ENCODE measurements at places on chromosomes 7 and 10.

DNA sequence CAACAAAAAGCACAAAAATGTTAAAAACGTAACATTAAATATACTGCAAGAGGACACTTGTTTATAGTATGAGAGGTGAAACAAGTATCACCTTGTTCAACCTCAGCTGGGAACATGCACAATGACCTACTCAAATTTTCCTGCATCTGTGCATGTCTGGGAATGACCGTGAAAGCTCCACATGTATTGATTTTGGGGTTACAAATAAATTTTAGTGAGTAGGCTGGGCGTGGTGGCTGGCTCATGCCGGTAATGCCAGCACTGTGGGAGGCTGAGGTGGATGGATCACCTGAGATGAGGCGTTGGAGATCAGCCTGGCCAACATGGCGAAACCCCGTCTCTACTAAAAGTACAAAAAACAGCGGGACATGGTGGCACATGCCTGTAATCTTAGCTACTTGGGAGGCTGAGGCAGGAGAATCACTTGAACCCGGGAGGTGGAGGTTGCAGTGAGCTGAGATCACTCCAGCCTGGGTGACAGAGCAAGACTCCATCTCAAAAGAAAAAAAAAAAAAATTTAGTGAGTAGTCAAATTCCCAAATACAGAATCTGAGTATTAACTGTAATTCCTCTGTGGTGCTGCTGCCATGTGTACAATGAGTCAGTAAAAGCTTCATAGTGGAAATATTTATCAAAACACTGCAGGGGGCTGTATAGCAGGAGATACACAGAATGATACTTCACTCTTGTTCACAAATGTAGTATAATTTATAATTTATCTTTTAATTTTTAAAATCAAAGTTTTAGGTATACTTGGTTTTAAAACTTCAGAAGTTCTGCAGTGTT, 41.1 kb downstream of the SUGCT start:
- no peak for DNase-seq

DNA sequence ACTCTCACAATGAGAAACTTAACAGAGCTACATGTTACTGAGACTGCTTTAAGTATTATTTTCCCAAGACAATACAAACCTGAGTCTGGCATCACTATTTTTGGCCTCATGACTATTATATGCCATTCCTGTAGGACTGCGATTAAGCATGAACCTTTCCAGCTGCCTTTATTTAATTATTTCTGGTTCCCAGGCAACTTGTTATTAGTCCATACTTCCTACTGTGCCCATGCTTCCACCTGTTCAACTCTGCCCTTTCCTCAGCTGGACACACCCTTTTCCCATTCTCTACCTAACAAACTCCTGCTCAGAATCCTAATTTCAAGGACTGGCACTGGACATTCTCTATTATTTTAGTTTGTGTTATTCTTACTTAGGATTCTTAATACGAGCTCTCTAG, 8.1 kb upstream of the CROT start:
- DNase-seq, result no peak

- DNase-seq, result no peak
Measured at GRCh38 chr10:78304091-78305045, 270.7 kb downstream of the RPS24 start.

DNA sequence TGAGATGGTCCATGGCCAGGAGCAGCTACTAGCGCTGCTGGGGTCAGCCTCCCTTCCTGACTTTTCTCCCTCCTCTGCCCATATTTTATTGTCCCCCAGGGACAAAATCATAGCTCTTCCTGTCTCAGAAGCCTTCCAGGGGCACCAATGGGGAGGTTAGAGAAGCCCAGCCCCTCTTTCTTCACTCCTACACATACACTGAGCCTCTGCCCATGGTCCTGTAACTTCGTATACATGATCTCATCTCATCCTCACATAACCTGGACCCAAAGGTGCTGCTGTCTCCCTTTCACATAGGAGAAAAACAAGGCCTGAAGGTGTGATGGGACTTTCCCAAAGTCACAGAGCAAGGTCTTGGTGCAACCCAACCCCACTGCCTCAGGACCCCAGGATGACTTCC, 2.5 kb downstream of the SRRM3 start:
- no peak for DNase-seq

DNA sequence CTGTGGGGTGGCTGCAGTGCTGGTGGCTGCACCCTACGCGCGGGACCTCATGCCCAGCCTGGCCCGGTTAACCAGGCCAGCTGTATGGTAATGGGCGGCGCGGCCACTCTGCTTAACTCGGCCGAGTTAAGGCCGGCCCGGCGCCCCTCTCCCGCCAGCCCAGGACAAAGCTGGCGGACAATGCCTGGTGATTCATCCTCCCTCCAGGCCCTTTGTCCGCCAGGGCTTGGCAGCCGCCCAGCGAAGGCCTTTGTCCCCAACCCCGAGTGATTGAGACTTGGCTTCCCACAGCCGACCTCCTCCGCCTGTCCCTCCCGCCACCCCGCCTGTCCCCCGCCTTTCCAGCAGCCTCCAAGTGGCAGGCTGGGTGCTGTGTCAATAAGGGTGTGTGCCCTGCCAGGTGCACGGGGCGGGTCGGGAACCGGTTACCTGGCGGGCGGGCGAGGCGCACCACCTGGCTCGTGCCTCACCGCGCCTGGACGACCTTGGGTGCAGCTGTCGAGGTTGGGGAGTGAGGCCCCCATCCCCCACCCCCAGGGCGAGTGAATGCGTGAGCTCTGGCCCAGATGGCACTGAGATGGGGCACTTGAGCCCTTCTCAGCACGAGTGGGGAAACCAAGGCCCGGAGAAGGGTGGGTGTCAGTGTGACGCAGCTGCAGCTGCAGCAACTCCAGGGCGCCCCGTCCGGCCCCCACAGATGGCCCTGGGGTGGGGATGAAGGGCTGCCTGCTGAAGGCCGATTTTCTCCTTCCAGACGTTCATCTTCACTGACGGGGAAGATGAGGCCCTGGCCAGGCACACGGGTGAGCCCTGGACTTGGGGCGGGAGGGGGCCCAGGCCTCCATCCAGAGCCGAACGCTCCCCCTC, 4.6 kb downstream of the LFNG start:
- no peak for DNase-seq

- DNase-seq, result no peak
Measured at GRCh38 chr10:14020037-14020664, 310.6 kb downstream of the FRMD4A start.

DNA sequence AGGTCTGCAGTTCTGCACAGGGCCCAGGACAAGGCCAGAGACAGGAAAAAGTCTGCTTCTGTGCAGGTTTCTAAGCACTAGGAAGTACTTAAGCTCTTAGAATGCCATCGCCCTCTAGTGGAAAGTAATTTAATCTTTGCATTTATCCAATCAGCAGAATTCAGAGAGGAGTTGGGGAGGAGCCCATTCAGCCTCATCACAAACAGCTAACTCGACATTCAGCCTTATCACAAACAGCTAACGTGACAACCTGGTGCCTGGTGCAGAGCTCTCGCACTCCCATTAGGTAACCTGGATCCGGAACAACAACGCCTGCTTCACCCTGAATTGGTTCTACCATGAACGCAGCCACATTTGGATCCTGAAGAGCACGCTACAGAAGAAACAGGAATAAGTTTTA, 15.2 kb downstream of the OAT start:
- DNase-seq, result no peak

- DNase-seq, result no peak
Measured at GRCh38 chr10:114616516-114616915, 41.6 kb downstream of the ABLIM1 start.

GRCh38 chr10:112202561-112203241, 19.1 kb upstream of the GPAM start:
- no peak for DNase-seq

DNA sequence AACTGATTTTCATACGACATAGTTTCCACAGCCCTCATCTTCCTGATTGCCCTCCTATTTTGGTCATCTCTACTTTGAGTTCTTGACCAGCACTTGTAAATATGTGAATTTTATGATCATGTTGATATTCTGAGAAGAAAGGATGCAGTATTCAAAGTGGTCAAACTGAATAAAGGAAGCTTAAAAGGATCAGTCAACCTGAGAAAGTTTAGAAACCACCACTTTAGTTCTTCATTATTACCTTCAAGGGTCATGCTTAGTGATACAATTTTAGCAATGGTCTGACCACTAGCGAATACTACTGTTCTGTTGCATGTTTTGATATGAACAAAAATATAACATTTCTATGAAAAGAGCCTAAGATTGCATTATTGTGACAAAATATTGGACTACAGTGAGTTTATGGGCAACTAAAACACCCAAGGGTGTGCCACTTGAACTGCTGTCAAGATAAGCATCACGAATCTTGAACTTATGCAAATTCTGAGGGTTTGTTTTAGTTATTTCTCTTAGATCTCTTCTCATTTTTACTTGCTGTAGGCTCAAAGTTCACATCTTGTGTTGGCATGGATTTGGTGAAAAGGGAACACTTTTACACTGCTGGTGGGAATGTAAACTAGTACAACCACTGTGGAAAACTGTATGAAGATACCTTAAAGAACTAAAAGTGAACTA, 247.7 kb downstream of the IPMK start:
- DNase-seq, result no peak

- no peak for DNase-seq
Measured at GRCh38 chr7:1210321-1210978, 22.2 kb upstream of the UNCX start.

DNA sequence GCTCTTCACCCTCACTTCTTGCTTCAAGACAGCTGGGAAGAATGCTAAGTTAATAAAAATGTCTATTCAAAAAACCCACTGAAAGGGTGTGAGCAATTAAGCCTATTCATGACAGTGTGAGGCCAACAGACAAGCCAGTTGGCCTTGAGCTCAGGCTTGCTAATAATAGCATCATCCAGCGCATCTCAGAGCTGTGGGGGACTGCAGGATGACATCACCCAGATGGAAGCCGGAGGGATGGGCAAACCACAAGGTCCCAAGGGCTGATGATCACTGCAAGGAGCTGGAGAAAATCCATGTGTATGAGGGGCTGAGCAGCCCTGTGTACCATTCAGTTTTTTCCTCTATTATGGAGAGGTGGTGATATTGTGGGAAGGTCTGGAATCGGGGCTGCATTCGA, 770.4 kb downstream of the TNS3 start:
- DNase-seq, result no peak

- DNase-seq, result no peak
Measured at GRCh38 chr7:90597563-90598253, 1.6 kb downstream of the CDK14 start.

DNA sequence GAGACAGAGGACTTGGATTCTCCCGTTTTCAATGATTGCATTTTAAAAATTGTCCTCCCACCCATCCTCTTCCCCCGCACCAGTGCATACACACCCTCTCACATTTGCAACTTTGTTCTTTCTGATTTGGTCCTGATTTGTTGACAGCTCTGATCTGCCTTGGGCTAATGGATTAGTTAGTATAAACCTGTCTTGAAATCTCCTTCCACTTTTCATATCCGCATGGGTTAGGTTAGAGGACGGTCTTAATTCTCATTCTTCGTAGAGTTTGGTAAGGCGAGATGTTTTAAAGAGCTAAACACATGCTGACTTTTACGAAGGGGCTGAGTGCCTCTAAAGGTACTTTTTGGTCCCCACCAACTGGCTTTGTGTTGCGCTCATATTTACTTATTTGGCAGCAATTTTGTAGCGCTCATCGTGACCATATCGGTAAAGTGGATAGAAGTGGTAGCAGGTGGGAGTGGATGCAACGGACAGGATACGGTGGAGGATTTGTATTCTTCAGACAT, 1.1 kb downstream of the AHR start:
- no peak for DNase-seq

DNA sequence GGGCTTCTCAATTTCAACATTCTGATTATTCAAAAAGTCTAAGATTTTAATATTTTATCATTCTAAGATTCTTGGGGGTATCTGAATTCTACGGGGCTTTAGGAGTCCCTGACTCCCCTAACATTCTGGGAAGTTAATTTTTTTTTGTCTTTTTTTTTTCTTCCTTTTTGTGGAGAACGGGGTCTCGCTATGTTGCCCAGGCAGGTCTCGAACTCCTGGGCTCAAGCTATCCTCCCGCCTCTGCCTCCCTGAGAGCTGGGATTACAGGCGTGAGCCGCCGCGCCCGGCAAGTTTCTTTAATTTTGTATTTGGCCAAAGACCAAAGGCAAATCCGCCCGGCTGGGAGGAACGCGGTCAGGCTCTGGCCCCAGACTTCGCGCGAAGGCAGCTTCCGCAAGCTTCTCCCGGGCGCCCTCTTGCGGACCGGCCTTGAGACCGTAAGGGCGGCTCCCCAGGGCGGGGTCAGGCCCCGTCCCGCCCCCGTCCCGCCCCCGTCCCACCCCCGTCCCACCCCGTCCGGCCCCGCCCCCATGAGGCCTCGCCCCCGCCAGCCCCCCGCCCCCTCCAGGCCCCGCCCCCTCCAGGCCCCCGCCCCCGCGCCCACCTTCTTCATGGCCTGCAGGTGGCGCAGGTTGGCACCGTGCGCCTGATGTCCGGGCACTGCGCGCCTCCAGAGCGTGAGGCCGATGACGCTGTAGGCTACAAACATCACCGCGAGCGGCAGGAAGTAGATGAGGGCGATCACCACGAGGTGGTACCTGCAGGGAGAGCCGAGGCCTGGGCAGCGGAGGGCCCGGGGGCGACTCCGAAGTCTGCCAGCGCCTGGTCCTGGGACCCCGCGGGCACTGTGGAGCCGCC, 8.2 kb downstream of the TACR2 start:
- DNase-seq, result peak; percentile 81

- no peak for DNase-seq
Measured at GRCh38 chr10:72318418-72319262, 36.1 kb downstream of the DNAJB12 start.

GRCh38 chr10:69096045-69096444, 8.1 kb downstream of the SRGN start:
- DNase-seq, result no peak

GRCh38 chr7:152760854-152761748, 1.5 kb downstream of the ACTR3B start:
- DNase-seq, result no peak

DNA sequence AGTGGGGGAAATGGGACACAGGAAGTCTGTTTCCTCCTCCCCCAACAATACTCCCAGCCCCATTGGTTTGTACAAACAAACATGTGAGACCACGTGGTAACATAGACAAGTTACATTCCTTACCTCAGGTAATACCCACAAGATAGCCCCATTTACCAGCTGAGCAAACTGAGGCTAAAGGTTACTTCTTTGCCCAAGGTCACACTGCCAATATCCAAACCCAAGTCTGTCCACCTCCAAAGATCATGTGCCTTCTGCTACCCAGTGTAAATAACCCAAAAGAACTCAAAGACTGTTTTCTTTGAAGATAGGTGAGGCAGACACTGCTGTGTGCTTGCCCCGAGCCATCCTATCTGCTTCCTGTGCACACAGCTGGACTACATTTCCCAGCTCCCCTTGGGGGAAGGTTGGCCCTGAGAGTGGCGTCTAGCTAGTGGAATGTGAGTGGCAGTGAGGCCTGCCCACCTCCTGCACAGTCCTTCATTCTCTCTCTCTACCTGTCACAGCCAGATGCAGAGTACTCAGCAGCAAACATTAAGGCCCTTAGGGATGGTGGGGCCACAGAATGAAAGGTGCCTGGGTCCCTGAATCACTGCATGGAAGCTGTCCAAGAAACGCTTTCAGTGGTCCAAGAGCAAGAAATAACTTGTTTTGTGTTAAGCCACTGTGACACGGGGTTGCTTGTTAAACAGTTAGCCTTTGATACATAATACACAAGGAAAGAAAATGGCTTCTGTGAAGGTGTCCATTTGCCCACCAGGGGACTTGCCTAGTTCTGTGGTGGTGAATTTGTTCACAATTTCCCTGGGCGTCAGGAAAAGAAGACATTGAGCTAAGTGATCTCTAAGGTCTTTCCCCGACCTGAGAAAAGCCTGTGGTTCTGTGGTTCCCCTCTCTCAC, 257.7 kb upstream of the NFE2L3 start:
- no peak for DNase-seq

GRCh38 chr10:102773320-102773719, 29.6 kb downstream of the WBP1L start:
- DNase-seq, result no peak

Data from stimulated activated CD8-positive, alpha-beta memory T cell treated with anti-CD3 and anti-CD28 coated beads, Interleukin-4, amount 100 ng/mL, for 1 hour (primary cell).